ENCODE measurements at places on chromosomes 1 and 21.

GRCh38 chr1:171298696-171299095 is 15.3 kb upstream of the FMO4 start:
- no peak for DNase-seq

- no peak for DNase-seq
These were observed 45.9 kb downstream of the ADSS2 start for GRCh38 chr1:244405856-244406255.

DNA sequence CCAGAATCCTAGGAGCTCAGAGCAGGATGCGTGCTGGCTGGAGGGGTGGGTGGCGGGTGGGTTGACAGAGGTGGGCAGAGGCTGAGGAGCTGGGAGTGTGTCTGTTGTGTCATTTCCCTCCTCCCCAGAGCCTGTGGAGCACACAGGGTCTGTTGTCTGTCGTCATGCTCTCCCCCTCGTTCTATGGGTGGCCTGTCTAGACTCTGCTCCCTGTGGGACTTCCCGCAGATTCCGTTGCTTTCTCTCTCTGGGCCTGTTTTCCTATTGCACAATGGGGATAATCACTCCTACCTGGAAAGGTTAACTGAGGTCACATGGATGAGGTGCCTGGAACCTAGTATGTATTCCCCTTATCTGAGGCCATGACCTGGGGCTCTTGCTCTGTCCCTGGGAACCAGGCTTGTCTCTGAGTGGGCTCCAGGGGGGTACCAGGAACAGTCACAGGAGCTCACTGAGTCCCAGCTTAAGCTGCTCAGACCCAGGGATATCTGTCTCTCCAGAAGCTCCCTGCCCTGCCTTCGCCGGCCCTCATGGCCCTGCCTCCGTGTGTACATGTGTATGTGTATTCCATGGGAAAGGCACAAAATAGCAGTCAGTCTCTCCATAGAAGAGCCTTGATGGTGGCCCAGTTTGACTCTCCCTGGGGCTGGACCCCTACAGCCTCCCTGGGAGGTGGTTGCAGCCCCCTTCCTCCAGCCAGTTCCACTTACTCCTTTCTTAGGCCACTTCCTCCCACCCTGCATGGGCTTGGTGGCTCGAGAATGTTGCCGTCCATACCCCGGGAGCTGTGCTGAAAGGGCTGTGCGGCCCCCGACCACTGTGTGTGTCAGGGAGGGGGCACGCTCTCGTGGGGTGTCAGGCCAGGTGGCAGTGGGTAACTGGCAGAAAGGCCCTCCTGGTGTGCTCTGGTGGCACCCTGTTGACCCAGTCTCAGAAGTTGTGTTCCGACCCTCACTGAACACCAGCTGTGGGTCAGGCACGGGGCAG is 17.9 kb downstream of the PTPRF start:
- DNase-seq: no peak

DNA sequence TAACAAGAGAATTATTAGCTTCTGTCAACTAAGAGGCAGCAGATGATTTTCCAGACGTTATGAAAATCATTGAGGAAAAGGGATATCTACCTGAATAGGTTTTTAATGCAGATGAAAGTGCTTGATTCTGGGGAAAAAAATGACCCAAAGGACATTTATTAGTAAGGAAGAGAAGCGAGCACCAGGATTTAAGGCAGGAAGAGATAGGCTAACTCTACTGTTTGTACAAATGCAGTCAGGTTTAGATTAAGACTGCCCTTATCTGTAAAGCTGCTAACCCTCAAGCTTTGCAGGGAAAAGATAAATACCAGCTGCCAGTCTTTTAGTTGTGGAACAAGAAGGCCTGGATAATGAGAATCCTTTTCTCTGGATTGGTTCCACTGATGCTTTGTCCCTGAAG is 33.0 kb upstream of the LRIG2 start:
- no peak for DNase-seq

DNA sequence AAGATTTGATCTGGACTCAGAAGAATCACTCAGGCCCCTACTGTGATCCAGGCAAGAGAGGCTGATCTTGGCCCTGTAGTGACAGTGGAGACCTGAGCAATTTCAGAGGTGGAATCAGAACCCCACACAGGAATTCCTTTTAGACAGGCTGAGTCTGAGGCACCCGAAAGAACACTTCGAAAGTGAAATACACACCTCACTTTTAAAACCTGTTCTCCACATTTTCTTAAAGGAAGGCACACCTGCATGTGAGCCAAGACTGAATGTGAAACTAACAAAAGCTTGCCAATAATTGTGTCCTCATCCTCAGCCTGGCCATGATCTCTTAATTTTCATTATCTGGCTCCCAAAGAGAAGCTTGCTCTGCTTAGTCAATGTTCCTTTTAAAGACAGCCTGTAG is 32.2 kb downstream of the SIPA1L2 start:
- no peak for DNase-seq

GRCh38 chr21:44449473-44450363 is 5.6 kb upstream of the LRRC3 start:
- no peak for DNase-seq

- no peak for DNase-seq
These were observed 12.1 kb downstream of the SFPQ start for GRCh38 chr1:35180776-35181374.

All from stimulated activated CD8-positive, alpha-beta memory T cell treated with anti-CD3 and anti-CD28 coated beads, Interleukin-4, amount 100 ng/mL, for 24 hours (primary cell).